ENCODE measurements at places on chromosomes 6 and 20. TPM values are rescaled to one million over a fixed set of nuclear protein-coding genes. Genes with fewer than 3 reads are reported as not detected.

Gene GINM1
- 33.4 TPM for total RNA-seq

Gene C6orf52
- total RNA-seq: not detected

Gene BFSP1
- total RNA-seq: 0.18 TPM

Gene MANEA
- 4.5 TPM for total RNA-seq

DNA sequence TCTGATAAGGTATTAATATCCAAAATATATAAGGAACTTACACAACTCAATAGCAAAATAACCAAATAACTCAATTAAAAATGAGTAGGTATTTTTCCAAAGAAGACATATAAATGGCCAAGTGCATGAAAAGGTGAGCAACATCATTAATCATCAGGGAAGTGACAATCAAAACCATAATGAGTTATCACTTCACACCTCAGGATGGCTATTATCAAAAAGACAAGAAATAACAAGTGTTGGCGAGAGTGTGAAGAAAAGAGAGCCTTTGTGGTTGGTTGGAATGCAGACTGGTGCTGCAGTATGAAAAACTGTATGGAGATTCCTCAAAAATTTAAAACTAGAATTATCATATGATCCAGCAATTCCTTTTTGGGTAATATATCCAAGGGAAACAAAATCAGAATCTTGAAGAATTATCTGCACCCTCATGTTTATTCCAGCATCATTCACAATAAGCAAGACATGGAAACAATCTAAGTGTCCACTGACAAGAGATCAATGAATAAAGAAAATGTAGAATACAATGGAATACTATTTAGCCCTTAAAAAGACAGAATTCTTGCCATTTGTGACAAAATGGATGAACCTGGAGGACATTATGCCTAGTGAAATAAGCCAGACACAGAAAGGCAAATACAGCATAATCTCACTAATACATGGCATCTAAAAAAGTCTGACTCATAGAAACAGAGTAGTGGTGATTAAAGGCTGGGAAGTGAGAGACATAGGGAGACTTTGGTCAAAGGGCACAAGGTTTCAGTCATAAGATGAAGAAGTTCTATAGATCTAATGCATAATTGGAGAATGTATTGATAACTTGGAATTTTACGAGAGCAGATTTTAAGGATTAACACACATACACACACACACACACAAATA lies 175.6 kb downstream of the FOXA2 start:
- no peak for DNase-seq
- H3K27ac ChIP-seq: no peak overlapping the region
- no peaks in the 10 kb centered on the region for H3K36me3 ChIP-seq

DNA sequence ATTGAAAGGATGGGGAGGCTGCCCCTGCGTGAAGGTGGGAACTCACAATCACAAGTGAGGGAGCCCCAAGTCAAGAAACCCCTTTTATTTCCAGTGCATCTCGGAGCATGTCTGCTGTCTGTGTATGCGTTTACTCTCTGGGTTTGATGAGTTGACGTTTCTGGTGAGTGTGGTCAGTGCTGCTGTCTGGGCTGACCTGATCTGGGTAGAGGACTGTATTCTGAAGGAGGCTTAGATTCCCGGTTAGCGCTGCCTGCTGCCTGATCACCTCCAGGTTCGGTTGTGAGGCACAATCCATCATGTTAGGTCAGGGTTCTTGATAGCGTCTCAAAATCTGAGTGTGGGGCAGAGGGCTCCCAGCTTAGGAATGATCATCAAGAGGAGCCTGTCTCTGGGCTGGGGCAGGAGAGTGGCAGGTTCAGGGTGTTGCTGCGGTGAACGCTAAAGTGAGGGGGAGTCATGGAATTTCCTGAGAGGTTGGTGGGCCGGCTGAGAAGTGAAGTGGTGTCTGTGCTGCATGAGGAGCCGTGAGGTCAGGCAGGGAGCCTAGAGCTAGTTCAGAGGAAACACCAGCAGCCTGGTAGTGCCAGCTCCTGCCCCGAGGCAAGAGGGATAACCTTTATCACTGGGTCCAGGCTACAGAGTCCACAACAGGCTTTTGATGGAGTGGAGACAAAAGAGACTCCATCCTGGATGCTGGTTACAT lies 225.3 kb upstream of the CST7 start:
- H3K27me3 ChIP-seq: peaks cover 3% of the 10 kb centered on the region
- no peak overlapping the region for H3K27ac ChIP-seq
- DNase-seq: no peak
- H3K4me1 ChIP-seq: no peaks in the 10 kb centered on the region

GRCh38 chr6:145090801-145091585 lies 644.3 kb downstream of the EPM2A start:
- H3K27ac ChIP-seq: no peak overlapping the region
- H3K36me3 ChIP-seq: no peaks in the 10 kb centered on the region
- H3K27me3 ChIP-seq: no peaks in the 10 kb centered on the region
- H3K4me3 ChIP-seq: no peak overlapping the region

DNA sequence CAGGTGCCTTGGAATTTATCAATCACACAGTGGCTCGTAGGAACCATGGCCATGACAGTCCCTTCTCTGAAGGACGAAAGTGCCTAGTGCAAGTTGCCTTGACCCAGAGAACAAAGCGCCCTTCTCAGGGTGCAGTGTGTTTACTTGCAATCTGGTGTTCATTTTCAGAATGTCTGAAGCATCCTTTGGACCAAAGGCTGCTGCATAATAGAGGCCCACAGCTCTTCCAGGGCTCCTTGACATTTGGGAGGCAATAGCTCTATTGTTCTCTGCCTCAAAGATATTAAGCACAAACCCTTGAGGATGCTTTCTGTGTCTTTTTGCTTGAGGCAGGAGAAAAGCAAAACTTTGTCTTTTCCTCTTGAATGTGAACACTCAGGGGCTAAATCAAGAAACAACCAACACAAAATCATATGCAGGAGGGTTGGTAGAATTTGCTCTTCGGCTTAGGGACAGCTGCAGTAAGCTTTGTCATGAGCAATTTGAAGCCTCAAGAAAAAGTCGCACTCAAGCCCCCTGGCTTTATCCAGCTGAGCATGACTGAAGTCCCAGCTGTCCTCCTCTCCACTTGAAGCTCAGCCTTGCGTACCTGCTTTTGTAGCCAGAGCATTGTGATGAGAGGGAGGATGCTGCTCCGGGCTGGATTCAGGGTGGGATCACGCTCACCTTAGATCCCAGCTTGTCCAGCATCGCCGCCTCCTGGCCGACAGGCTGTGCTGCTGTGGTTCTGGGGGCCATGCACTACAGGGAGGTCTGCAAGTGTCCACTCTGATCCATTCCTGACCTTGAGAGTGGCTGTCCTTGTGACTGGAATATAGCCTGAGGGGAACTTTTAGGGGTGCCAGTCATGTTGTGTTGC lies 495.4 kb downstream of the CDH26 start:
- H3K27ac ChIP-seq: no peak overlapping the region
- no peaks in the 10 kb centered on the region for H3K4me1 ChIP-seq
- DNase-seq: no peak
- no peaks in the 10 kb centered on the region for H3K27me3 ChIP-seq
- H3K36me3 ChIP-seq: no peaks in the 10 kb centered on the region
